D341Med (cell line): ENCODE measurements at places on chromosomes 16 and 17.

GRCh38 chr16:11977376-11978041, 975 bp downstream of the SNX29 start:
- no peak for DNase-seq

DNA sequence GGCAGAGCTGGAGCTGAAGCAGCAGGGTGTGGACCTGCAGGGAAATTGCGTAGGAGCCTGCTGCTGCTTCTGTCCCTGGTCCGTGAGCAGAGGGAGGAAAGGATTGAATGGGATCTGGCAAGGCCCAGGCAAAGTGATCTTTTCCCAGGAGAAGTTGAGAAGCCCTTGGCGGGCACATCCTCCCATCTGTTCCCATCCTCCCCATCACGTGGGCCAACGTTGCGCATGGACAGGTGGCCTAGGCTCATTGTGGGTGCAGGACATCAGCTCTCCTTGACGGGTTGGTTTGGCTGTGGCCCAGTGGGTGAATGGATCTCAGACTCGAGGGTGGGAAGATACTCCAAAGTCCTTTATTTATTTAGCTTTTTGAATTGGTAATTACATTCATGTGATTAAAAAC, 29.4 kb upstream of the POLR3E start:
- peak; percentile 76 for DNase-seq

DNA sequence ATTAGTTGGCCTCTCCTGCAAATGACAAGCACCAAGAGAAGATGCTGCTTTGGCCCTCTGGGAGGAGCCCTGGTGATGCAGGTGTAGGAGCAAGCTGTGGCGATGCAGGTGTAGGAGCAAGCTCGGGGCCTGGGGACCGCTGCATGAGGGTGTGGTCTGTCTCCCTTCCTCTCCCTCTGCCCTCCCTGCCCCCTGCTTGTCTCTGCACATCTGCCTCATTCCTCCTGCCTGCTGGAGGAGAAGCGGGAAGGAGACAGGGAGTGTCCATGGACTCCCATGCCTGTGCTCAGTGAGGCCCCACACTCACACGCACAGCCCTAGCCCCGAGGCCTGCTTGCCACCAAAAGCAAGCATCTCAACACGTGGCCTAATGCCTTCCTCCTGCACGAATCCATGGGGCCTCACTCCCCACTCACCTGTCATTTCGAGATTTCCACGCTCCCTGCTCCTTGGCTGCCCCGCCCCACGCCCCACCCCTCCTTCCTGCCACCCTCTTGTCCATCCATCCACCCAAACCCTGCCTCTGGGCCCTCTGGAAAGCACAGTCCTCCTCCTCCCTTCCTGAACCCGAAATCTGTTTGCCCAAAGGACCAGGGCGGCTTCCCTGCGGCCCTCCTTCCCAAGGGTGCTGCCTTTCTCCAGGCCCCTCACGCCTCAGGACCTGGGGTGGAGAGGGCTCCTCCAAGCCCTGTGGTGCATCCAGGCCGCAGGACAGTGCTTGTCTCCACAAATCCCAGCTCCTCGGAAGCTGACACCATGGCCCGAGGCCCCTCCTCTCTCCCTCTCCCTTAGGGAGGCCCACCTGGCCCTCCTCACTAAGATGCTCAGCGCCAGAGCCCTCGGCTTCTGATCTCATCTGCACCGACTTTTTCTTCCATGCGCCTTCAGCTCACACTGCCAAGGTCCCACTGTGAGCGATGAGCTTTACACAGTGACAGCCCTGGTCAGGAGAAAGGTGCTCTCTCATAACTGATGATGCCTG, 11.8 kb upstream of the ALDH3A1 start:
- no peak for DNase-seq

- no peak for DNase-seq
Observed at GRCh38 chr16:28904828-28905227, 20.2 kb downstream of the RABEP2 start.

DNA sequence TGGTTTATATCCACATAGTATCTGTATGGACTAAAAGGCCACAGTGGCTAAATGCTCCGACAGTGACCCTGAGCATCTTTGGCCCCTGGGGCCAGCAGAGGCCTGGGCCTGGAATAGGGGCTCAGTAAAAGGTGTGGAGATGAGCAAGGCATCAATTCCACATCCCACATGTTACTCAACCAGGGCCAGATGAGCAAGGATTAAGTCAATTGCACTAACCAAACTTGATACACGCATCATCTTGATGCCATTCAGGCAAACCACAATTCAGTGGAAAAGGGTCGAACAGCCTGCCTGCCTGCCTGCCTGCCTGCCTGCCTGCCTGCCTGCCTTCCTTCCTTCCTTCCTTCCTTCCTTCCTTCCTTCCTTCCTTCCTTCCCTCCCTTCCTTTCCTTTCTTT, 53.5 kb upstream of the DNAJA2 start:
- DNase-seq, result no peak

- DNase-seq, result no peak
Observed at GRCh38 chr17:73184136-73184993, 8.5 kb upstream of the COG1 start.

DNA sequence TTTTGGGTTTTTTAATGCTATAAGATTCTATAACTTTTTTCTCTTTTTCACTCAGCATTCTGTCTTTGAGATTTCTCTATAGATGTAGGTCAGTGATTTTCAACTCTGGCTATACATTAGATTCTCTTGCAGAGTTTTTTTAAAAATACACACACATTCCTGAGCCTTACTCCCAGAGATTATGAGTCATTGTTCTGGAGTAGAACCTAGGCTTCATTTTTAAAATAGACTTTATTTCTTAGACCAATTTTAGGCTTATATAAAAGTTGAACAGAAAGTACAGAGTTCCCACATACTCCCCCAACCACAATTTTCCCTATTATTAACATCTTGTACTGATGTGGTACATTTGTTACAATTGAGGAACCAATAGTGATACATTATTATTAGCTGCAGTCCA, 63.3 kb downstream of the CYB561 start:
- DNase-seq, result no peak

- DNase-seq, result peak; percentile 19
Observed at GRCh38 chr17:58308985-58309917, 19.3 kb downstream of the TSPOAP1 start.
